Central memory CD4-positive, alpha-beta T cell (primary cell): ENCODE measurements at places on chromosomes 11 and 22.

DNA sequence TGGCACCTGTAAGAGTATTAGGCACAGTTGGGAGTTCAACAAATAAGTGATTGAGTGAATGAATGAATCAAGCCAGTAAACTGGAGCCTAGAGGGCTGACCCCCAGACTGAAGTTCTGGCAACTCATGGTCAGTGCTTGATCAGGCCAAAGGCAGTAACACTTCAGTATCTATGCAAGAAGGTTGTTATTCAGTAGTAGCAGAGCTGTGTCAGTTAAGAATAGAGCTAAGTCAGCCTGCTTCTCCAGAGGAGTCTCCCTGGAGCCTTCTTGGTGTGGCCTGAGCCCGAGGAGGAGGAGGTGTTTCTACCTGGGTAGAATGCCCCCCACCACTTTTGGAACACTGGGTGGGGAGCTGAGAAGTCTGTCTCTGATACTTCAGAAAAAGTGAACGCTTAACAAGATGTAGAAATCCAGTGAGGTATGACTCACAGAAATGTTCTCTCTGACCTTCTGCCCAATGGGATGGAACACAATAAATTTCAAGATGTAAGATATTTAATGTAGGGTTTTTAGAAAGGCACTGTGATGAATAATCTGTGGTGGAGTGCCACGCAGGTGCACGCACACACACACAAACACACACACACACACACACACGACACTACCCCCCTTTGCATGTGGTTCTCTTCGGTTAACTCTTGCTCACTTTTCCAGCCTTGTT is 219.9 kb downstream of the HIPK3 start:
- DNase-seq, result no peak

GRCh38 chr11:27212248-27212780 is 150.7 kb downstream of the CCDC34 start:
- no peak for DNase-seq

DNA sequence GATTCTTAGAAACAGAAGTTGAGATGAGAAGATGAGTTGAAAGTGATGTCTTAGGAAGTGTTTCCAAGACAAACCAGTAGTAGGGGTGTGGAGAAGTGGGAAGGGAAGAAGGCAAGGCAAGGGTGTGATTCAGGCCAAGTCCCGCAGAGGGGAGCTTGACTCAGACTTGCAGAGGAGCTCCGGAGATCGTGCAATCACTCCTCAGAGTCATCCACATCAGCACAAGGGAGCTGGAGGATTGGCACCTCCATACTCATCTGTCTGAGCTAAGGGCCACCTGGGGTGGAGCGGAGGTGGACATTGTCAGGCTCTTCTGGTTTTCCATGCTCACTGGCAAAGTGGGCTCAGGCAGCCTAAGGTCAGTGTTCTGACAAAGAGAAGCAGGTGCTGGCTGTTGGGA is 44.4 kb downstream of the CHRDL2 start:
- DNase-seq, result no peak

- no peak for DNase-seq
Measured at GRCh38 chr22:19620742-19621371, 93.4 kb upstream of the SEPTIN5 start.

GRCh38 chr11:104164028-104164520 is at the start of gene PDGFD:
Gene PDGFD (minus strand): TSS chr11:104164147.
- DNase-seq, result no peak

DNA sequence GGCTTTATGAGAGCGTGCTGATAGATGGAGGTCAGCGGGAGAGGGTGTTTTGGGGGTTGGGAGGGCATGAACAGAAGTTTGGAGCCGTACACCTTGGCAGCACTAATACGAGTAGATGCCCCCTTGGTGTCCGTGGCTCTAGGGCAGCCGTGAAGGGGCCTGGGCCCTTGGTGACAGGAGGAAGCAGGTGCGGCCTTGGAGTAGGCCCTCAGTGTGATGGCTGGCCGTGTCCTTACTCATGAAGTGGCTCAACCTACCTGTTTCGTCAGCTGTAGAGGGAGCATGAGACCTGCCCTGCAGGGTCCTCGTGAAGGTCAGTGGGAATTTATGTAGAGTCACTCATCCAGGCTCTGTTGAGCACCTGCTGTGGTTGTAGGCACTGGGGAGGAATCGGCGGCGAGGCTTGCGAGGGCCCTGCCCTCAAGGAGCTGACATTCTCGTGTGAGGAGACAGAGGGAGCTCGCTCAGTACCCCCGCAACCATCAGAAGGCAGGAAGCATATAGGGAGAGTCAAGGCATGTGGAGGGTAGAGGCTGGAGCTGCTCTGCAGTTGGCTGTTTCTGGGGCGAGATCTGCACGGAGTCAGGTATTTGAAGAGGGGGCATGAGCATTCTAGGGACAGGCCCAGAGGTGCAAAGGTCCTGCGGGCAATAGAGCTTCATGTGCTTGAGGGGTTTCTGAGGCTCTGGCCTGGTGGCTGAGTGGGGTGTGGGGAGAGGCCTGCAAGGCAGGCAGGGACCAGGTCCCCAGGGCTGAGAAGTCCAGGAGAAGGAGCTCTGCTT is 39.6 kb downstream of the TBC1D22A start:
- DNase-seq, result no peak

DNA sequence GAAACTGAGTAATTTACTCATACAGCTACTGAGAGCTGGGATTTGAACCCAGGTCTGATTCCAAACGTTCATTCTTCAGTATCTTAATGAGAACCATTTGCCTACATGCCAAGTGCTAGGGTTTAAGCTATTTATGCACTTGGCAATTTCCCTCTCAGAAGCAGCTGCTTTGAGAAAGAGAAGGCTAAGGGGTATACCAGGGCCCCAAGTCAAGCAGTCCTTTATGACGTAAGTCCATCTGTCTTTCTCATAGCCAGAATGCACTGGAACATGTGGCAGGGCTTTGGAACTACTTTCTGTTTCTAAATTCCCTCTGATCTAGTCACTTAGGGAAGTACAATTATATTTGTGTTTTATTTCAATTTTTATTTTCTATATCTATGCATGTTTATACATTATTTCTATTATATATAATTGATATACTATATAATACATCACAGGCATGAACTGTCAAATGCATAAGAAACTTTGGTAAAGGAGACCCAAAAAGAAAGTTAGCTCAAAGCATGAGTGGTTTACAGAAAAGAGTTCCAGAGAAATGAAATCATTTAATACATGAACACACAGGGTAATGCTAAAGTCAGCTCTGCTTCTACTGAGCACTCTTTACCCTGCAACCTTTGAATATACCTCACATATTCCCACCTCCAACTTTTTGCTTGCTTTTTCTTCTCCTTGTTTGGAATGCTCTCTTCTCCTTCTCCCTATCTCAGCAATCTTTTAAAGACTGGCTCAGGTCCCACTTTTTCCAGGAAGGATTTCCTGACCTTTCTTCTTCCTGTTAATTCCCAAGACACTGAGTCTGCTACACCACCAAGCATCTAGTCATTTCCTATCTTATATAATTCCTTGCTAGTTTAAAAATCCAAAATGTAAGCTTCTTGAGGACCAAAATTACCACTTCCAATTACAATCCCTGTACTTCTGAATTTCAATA is 80.5 kb upstream of the GDPD4 start:
- DNase-seq, result no peak

- no peak for DNase-seq
Measured at GRCh38 chr11:117375960-117376359, 48.3 kb downstream of the CEP164 start.

GRCh38 chr11:93668171-93668570 is 6.7 kb downstream of the CEP295 start:
- DNase-seq, result no peak

DNA sequence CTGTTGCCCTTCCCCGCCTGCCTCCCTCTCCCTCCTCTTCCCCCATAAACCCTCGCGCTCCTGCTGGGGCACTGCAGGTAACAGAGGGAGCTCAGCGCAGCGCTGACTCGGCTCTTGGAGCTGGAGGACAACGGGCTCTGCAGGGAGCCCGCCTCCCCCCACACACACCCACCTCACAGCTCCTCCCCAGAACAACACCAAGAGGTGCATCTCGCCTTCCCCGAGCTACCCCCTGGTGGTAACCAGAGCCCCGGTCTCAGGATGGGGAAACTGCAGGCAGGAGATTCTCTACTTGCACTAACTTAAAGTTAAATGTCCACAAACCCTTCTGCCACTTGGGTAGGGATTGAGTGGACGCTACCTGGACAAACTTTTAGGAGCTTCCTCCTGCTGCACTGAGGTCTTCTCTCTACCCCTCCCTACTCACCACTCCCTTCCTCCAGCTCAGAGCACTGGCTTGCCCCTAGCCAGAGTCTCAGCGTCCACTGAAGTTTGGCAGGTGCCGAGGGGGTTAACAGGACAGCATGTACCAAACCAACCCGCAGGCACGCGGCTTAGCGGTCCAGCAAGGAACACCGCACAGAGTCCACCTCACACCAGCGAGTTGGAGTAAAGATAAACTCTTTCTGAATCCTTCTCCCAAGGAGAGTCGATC is 4.0 kb upstream of the SCN4B start:
- DNase-seq, result peak; percentile 3

DNA sequence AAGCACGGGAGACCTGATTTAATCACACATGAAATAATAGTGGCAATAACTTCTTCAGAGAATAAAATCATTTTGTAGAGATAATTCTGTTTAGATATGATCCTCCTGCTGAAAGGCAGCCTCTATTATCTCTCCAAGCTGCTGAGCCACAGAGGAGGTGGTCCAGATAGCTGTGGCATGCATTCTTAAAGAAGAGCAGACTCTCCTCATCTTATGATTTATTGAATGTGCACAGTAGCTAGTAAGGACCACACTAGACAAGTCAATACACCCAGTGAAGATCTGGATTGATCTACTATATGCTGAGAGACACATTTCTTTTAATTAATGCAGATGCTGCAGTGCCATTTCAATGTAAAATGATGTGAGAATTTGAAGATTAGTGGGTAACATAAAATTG is 552.9 kb upstream of the ANO3 start:
- DNase-seq, result no peak

- DNase-seq, result no peak
Measured at GRCh38 chr11:74895340-74896116, 53.4 kb downstream of the XRRA1 start.

DNA sequence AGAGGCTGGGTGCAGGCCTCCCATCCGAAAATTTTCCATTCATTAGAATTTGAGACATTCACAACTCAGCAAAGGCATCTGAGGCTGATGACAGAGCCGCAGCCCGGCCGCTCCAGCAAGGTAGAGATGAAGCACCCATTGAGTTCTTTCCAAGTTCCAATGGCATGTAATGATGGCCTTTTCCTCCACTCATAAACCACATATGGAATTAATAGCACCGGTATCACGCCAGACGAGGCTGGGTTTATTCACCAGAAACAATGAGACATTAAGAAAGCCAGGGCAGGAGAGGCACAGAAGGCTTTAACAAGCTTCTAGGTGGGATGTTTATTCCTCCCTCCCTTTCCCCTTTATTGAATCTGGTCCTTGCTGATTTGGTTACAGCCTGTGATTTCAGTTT is 534.4 kb downstream of the MN1 start:
- DNase-seq, result no peak

- DNase-seq, result no peak
Measured at GRCh38 chr11:33775832-33776470, 1.6 kb upstream of the FBXO3 start.

DNA sequence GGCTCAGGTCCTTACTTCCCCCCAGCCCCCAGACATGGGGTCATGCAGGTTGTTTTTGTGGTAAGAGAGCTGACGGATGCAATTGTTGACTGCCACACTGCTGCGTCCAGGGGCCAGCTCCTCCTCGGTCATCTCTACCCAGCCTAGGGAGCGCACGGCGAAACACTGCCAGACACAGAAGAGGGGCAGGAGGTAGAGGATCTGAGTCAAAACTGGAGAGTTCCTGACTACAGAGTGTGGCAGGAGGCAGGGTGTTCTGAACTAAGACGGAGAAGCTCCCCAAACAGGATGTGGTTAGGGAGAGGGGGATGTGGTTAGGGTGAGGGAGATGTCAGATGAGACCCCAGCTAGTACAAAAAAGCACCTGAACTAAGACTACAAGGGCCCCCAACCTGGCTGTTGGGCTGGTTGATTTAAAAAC is 12.3 kb downstream of the SMPD1 start:
- peak; percentile 93 for DNase-seq

- no peak for DNase-seq
Measured at GRCh38 chr11:47415949-47416472, 7.6 kb downstream of the SLC39A13 start.

DNA sequence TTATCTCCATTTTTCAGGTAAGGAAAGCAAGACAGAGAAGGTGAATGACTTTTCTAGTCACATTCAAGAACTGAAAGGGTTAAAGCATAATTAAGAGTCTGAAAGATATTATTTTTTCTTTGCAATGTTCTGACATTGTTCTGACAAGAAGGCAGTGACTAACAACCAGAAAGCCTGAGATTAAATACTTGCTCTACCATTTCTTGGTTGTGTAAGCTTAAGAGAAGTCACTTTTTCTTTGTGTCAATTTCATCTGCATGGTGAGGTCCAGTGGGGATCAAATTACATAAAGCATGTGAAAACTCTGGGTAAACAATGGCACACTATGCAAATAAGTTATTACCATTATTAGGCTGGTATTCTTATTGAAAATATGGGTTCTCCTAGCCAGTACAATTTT is 73.7 kb downstream of the PHF21A start:
- no peak for DNase-seq

DNA sequence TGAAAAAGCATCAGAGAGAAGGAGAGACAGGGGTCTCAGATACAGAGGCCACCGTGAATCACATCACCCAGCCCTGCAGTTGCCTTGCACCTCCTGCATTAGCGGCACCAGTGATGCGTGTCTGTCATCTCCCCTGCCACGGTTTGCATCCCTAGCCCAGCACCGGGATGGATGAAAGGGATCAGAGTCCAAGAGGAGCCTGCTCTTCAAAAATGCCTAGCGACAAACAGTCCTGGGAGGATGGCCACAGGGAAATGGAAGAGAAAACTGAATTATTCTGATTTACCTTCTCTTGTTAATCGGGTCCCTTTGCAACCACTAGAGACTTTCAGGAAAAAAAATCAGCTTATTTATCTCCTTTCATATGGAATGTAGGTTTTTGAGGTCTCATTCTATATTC is 495.6 kb upstream of the KIRREL3 start:
- DNase-seq, result no peak

GRCh38 chr11:108804511-108804910 is 139.6 kb downstream of the DDX10 start:
- no peak for DNase-seq

GRCh38 chr11:69534166-69534530 is 52.7 kb downstream of the LINC01488 start:
- DNase-seq, result no peak

GRCh38 chr11:8870411-8871170 is 40.4 kb upstream of the AKIP1 start:
- DNase-seq, result no peak

GRCh38 chr11:18865951-18866350 is 73.3 kb downstream of the MRGPRX1 start:
- DNase-seq, result no peak

DNA sequence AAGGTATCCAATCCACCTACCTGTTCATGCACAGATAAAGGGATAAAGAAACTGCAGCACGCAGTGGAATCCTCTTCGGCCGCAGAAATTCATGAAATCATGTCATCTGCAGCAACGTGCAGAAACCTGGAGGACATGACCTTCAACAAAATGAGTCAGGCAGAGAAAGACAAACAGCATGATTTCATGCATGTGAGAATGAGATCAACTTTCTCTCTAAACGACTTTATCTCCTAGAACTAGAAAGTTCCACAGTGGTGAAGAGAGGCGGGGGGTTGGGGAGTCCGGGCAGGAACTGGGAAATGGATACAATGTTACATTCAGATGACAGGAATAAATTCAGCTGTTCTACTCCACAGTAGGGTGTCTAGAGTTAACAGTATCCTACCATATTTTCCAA is 9.9 kb downstream of the RGL4 start:
- no peak for DNase-seq

GRCh38 chr22:46030231-46030880 is 53.4 kb upstream of the WNT7B start:
- no peak for DNase-seq
